Activated T-helper 1 cell treated with anti-CD3 and anti-CD28 coated beads, Interleukin-12 subunit alpha, Interleukin-12 subunit beta, Interleukin-2, Interleukin-4 antibody, amounts not matched to agents 30 ng/mL and 10 ng/mL and 1 ng/mL, durations not matched to agents 14 hours and 24 hours and 36 hours (primary cell): ENCODE measurements at places on chromosomes 2 and 18. TPM values are rescaled to one million over a fixed set of nuclear protein-coding genes. Genes with fewer than 3 reads are reported as not detected.
A peak's percentile ranks its signal among the peaks of the same experiment; 100 is the strongest.

Gene CENPA
- total RNA-seq = 16.6 and 19.7 TPM in 2 replicates

DNA sequence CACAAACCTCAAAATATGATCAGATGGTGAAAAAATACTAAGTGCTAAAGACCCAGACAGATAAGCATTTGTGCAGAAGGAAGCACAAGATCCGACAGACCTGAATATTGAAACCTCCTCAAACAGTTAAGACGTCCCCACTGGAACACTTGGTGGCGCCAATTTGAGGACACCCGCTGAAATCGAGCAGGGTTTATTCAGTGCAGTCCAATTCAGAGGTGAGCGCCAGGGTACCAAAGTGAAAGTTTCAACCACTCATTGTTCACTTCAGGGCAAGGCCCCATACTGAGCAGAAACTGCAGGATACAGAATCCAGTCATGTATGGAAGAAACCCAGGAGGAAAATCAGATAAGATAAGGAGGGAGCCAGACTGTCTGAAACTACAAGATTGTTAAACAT, 417.6 kb downstream of the LRRTM4 start:
- DNase-seq = no peak

DNA sequence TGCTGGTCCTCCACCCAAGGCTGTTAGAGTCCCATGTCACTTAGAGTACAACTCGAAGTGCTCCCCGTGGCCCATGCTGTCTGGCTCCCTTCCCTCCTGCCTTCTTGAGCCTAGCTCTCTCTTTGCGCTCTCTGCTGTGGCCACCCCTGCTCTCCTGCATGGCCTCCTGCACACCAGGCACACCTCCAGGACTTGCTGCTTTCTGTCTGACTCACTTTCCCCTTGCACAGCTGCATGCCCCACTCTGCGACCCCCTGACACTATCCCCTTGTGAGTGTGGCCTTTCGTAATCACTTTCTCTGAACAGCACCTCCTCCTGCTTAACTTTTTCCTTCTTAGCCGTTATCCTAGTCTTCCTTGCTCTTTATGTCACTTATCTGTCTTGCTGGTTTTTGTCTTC, 343.6 kb downstream of the TGIF1 start:
- no peak for DNase-seq

- DNase-seq = peak; percentile 72
These were observed 655 bp downstream of the ACTR3 start for GRCh38 chr2:113890253-113891235.

- DNase-seq = no peak
These were observed 287.9 kb downstream of the PTPRM start for GRCh38 chr18:7855028-7855427.

DNA sequence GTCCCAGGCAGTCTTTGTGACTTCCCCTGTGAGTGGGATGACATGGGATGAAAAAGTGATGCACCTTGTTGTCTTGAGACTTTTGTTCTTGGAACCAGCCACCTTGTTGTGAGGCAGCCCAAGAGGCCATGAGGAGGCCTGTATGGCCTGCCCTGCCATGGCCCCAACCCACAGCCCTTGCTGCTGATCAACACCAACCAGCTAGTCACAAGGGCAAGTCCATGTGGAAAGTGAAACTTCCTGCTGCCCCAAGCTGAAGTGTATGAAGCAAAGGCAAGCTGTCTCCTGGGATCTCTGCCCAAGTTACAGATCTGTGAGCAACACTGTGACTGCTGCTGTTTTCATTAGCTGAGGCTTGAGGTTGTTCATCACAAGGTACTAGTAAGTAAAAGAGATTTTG, 21.6 kb downstream of the TMEM18 start:
- DNase-seq = no peak

Gene RTP5
- total RNA-seq = not detected in 2 replicates

Gene LYG2
- not detected in 2 replicates for total RNA-seq

Gene FAM98A
- 58.1 and 59.8 TPM in 2 replicates for total RNA-seq

- no peak for DNase-seq
These were observed 9.5 kb downstream of the INPP1 start for GRCh38 chr2:190352668-190353536.

Gene NDC80
- 41.2 and 42.6 TPM in 2 replicates for total RNA-seq

GRCh38 chr2:31132786-31133185, 5.5 kb downstream of the GALNT14 start:
- DNase-seq = no peak

DNA sequence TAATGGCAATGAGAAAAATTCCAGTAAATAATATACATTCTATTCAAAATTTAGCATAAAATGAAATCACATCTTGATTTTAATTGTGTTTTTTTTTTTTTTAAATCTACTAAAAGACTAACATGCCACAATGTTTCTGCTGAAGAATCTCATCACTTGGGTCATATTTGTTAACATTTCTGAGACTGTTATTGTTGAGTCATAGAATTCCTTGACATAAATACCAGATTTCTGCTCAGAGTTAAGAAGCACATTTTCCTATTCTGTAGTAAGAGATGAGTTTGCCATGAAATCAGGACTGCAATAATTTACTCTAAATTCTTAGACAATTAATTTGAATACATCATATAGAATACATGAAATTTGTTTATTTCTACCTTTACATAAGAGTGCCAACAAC, 154.9 kb upstream of the KYNU start:
- no peak for DNase-seq

DNA sequence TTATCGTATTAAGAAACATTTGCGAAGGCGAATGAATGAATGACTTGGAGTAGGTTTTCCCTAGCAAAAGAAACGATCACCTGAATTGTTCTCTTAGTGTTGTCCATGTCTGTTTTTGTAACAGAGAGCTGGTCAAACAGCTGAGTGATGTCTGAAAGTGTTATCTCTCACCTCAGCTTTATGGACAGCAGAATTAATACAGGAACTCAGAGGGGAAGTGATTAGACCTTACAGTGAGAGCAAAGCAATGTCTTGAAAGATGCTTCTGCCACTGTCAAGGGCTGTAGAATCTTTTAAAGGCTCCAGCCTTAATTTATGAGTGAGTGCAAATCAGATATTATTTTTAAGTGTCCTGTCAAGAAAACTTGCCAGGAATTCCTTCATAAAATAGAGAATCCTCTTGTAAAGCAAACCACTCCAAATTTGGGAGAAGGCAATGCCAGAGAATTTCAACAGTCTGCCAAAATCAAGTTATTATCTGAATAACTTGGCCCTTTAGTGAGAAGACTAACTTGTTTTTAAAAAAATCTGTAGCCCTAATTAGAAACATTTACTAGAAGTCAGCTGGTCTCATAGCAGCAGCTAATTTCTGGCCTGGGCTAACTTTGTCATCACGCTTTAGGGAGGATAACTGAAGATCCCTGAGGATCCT, 60.7 kb downstream of the CDC42EP3 start:
- no peak for DNase-seq

DNA sequence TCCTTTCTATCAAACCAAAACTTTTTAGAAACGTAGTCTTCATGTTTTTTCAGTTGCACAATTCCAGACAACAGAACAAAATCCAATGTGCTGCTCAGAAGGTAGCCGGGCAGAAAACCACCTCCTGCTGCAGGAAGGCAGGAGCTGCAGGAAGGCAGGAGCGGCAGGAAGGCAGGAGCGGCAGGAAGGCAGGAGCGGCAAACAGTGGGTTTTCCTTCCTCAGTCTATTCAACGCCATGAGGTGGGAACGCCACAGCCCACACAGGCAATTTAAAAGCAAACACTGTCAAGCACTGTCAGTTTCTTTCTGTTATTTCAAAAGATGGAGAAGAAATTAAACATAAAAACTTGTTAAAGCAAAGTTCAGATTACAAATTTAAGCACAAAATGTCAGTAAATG, 601.2 kb upstream of the SALL3 start:
- DNase-seq = no peak

Gene ALPP
- not detected in 2 replicates for total RNA-seq

GRCh38 chr2:65386344-65386743, 46.1 kb downstream of the SPRED2 start:
- DNase-seq = no peak

DNA sequence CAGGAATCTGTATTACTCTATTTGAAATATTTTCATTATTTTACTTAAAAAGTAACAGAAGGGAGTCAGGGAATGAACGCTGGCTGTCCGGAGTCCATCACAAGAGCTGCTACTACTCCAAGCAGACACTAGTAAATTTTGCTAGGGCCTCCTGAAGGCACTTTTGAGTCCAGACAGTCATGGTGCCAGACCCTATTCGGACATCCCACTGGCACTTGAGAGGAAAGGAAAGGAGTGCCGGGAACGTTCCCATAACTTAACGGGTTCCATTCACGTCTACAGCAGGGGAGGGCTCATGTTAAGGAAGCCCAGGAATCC, 563 bp upstream of the GMCL1 start:
- no peak for DNase-seq

GRCh38 chr2:169397697-169398096, 35.4 kb upstream of the LRP2 start:
- DNase-seq = no peak

GRCh38 chr2:40380041-40380440, 71.8 kb downstream of the SLC8A1 start:
- DNase-seq = no peak
